ENCODE measurements at places on chromosomes 4 and X. TPM values are rescaled to one million over a fixed set of nuclear protein-coding genes. Genes with fewer than 3 reads are reported as not detected.

The TMPRSS11A gene
- not detected for polyA plus RNA-seq

DNA sequence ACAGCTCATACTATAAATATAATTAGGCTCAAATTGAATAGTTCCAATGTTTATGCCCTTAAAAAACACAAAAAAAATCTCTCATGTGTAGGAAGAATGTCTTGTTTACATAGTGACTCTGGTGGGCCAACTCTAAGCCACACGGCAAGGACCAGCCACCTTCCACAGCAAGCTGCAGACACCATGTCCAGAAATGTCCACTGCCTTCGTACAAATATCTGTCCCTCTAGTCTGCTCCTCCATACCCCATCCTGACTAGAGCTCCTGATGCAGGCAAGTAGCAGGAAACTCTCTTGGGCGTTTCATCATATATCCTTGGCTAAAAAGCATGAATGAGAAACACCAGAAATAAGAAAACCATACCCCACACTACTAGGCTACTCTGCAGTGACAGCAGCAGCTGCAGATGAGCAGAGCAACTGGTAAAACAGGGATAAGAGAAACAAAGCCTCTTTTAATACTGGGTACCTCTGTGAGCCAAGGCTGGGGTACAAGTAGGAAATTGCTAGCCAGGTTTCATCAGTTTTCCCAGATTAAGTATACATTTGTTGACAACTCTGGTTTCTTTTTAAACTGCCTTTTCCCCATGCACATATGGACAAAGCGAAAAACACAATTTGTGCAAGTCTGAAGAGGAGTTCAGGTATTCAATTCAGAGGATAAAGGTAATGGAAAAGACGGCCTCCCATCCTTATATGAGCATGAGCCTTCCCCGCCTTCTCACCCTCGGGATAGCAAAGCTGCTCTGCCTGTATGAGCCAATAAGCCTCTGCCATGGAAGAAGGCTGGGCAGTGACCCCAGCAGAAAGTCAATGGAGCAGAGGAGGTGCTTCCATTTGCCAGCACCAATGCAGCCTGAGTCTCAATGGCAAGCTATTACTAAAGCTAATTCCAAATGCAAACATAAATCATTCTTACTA is 245.4 kb downstream of the DCLK2 start:
- DNase-seq = no peak

- no peak for DNase-seq
Observed at GRCh38 chrX:23341452-23341851, 6.8 kb downstream of the PTCHD1 start.

- no peak for DNase-seq
Observed at GRCh38 chr4:118814058-118814457, 21.9 kb downstream of the SEC24D start.

- DNase-seq = no peak
Observed at GRCh38 chrX:36573720-36574119, 434.4 kb upstream of the FAM47C start.

DNA sequence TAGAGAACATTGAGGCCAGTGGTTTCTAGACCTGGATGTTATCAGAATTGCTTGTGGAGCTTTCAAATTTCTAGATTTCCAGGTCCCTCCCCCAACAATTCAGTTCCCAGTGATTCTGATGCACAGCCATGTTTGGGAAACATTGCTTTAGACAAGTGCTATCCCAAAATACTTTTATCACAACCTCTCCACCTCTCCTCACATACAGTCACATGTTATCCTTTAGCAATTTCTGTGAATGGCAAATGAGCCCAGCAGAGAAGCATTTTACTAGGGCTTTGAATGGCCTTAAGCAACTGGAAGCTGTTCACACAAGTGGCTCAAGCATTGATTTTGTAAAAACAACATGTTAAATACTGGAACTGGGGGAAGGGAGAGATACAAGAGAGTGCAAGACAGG is 29.7 kb downstream of the DCX start:
- no peak for DNase-seq

The COPS4 gene
- 12.5 TPM for polyA plus RNA-seq

The MAGIX gene
- 5.4 TPM for polyA plus RNA-seq

The H2BW2 gene
- polyA plus RNA-seq = not detected

- DNase-seq = no peak
Observed at GRCh38 chrX:121283921-121284320, 236.5 kb downstream of the GLUD2 start.

The QRFPR gene
- 0.88 TPM for polyA plus RNA-seq

- no peak for DNase-seq
Observed at GRCh38 chrX:115372152-115372551, 82.6 kb downstream of the LUZP4 start.

GRCh38 chrX:45852884-45853283 is 652.2 kb upstream of the DIPK2B start:
- no peak for DNase-seq

- DNase-seq = no peak
Observed at GRCh38 chr4:114343015-114343414, 255.6 kb upstream of the UGT8 start.

The TEX13C gene
- polyA plus RNA-seq = not detected

The IL2RG gene
- 1.3 TPM for polyA plus RNA-seq

The IRS4 gene
- polyA plus RNA-seq = not detected

The COL4A6 gene
- 3.2 TPM for polyA plus RNA-seq

DNA sequence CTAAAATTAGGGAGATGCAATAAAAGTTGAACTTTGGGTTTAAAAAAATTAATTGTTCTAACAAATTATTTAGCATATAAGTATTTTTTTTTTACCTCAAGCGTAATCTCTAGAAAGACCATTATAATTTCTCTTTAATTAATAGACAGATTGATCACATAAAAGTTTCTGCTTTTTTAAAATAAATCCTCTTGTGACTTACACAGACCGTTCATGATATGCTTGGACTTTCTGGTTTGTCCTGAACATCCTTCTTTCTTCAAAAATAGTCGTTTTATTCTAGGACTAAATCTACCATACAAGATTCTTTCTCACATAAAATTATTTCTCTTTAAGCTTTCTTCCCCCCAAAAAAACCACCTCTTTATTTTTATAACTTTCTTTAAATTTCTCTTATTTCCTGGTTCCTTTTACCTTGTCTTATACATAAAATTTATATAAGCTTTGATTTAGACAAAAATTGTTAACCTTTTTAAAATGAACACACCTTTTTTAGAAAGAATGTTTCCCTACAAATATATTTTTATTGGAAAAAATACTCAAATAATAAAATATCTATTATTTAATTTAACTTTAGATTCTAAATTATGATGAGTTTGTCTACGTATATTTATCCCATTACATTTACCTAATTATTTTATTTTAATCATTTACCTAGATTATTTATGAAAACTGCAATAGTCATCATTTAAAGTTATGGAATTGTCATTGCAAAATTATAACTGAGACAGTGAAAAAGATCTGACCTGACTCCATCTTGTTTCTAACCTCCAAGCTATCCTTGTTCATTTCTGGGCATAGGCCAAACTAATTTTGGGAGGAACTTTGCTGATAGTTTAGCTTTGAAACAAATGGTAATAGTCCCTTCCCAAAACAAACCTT is 37.6 kb downstream of the PGRMC2 start:
- DNase-seq = no peak

GRCh38 chr4:124111922-124112321 is 600.6 kb downstream of the ANKRD50 start:
- no peak for DNase-seq

GRCh38 chrX:29687687-29688086 is 527.7 kb upstream of the MAGEB2 start:
- no peak for DNase-seq

GRCh38 chr4:22072726-22073125 is 124.2 kb upstream of the KCNIP4 start:
- DNase-seq = no peak

DNA sequence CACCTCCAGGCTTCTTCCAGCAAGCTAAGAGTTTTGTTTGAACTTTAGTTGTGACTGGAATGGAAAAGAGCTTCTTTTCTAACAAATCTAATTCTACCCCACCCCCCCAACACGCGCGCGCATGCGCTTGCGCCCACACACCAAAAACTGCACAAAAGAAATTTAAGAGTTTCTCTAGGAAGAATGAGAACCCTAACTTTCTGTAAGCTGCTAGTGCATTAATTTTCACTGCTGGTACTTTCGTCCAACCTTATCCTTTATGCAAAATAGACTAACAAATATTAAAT is 9.0 kb upstream of the INTU start:
- DNase-seq = no peak

GRCh38 chr4:110638089-110638746 is 15.3 kb upstream of the PITX2 start:
- DNase-seq = no peak

- peak; percentile 25 for DNase-seq
Observed at GRCh38 chrX:119118780-119119395, 8.7 kb downstream of the KIAA1210 start.

- DNase-seq = no peak
Observed at GRCh38 chr4:16139066-16139945, 55.5 kb upstream of the PROM1 start.

DNA sequence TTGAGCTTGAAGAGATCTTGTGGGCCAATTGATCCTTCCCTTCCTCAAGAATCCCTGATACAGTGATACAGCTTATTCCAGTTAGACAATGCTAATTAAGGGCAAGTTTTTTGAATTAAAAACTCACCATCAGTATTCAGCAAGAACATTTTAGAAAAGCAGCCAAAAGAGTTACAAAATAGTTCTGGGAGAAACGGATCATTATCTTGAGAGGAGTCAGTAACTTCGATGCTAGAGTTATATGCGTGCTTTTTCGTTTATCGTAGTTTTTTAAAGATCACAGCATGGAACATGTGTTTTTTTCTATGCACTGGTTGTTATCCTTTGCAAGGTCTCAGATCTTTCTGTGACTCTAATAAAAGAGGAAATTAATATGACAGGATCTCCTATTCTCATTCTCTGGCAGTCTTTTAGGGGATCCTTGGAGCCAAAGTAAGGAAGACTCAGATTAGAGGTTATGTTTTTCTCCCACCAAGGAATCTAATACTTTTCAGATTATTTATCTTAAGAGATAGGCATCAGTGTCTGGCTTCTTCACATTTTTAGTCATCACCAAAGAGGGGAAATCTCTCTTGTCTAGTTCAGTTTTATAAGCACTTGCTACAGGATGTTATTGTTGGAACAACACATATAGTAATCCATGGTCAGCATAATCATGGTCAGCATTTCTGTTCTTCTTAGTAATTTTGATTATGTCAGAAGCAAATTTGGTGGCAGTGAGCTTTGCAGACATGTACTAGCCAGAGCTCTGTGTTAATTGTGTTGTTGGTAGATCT is 109.7 kb downstream of the PDLIM5 start:
- no peak for DNase-seq

- no peak for DNase-seq
Observed at GRCh38 chrX:11530621-11531020, 135.1 kb downstream of the ARHGAP6 start.

The NWD2 gene
- polyA plus RNA-seq = not detected

The NUDT10 gene
- polyA plus RNA-seq = 0.80 TPM

DNA sequence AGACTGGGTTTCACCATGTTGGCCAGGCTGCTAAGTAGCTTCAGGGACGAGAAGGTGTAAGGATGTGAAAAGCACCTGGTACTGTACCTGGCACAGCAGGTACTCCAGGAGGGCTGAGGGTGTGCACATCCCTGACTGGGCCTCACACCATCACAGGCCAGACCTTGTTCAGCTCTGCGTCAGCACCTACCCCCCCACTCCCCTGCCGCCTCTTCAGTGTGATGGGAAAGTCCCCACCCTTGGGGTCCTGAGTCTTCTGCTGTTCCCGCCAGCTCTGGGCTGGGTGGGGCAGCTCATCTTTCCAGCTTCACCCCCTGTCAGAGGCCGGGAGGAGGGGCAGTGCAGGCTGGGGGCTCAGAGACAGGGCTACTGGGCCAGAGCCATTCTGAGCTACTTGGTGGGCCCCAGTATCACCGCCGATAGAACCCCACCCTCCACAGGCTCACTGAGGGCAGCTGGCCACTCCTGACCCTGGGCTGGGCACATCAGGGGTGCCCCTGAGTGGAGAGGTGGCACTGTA is 6.7 kb upstream of the SH3BP2 start:
- DNase-seq = no peak

DNA sequence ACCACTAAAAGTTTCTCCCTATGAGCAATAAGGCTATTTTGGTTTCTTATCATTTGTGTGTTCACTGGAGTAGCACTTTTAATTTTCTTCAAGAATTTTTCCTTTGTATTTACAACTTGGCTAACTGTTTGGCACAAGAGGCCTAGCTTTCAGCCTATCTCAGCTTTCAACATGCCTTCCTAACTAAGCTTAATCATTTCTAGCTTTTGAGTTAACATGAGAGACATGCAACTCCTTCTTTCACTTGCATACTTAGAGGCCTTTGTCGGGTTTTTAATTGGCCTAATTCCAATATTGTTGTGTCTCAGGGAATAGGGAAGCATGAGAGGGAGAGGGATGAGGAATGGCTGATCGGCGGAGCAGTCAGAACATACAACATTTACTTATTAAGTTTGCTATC is 349.8 kb downstream of the OPHN1 start:
- DNase-seq = no peak

DNA sequence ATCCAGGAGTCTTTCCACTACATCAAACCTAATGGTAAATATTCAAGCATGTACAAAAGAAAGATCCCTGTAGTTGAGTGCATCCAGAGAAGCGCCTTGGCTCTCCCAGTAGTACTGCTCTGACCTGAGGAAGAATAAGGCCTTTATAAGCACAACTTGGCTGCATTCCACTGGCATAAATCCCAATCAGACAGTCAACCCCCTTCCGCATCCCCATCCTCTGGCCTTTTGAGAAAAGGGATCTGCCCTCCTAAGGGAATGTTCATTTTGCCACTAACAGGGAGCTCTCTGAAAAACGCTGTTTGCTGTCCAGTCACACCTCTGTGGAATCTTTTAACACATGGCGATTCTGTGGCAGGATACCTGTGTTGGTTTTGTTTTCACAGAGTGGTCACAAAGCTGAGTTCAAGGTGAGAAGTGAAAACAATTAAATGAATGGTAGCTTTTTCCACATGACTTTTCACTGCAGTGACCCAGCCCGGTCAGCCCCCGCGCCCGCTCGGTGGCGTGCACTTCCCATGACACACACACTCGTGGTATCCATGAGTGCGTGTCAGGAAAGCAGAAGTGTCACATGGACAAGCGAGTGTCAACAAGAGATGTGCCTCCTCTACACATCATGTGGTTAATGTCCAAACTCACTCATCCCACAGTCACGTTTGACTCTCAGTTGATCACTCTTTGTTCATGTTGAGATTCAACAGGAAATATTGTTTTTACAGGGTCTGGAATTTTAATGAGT is 112.2 kb upstream of the ENPP6 start:
- no peak for DNase-seq

- no peak for DNase-seq
Observed at GRCh38 chrX:2342874-2343273, 157.9 kb downstream of the DHRSX start.

The MRFAP1L1 gene
- 61.5 TPM for polyA plus RNA-seq

The JAKMIP1 gene
- polyA plus RNA-seq = 0.04 TPM

GRCh38 chr4:38452009-38452408 is 212.0 kb upstream of the KLF3 start:
- DNase-seq = no peak

DNA sequence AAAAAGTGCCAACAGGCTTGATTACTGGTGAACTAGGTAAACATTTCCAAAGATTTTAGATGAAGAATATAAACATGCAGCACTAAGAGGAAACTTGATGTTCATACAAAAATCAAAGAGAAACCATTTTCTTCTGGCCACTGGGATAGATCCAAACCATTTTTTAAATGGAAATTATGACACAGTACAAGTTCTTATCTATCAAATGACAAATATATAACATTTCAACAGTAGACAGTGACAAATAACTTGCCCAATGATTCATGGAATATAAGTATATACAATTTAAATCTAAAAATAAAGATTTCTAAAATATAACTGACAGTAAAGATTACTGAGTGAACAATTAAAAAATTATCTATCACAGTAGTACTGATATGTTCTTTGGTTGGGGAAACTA is 151.1 kb downstream of the CDS1 start:
- no peak for DNase-seq

The TMEM144 gene
- polyA plus RNA-seq = 11.7 TPM

- DNase-seq = no peak
Observed at GRCh38 chr4:82433791-82434190, 3.4 kb downstream of the ENOPH1 start.

All from heart right ventricle (tissue), 16 donors.